ENCODE measurements at places on chromosomes 7 and 10.

DNA sequence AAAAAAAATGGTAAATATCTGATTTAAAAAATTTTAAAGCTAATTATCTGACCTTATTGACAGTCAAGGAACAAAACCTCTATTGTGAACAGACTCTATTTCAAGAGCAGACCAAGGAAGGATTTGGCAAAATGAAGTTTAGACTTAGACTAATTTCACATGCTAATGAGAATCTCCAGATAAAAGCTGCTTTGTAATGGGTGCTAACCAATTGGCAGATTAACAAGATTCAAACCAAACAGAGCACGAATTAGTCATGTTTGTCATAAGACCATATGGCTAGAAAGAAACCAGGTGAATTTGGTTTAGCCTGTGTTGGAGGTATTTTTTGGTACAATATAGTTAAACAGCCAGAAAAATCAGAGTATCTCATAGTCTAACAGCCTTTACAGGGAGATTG is 429.1 kb upstream of the NFE2L3 start:
- no peak for DNase-seq

DNA sequence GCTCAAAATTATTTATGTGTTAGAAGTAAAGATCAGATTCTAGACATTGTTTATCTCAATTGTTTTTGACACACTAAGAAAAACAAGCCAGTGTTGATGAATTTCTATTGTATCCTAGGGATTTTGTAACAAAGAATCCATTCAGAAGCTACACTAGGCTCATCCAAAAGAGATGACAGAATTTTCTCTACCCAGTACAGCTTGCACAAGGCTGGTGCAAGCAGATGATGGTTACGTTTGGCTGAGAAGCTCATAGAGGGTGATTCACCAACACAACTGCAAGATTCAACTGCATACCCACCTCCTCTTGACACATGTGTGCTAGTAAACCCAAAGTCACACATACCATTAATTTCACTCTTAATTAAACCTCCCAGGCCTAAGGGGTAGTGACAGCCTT is 20.8 kb downstream of the GRM3 start:
- DNase-seq, result no peak

GRCh38 chr10:28294809-28295208 is 8.1 kb downstream of the MPP7 start:
- DNase-seq, result no peak

GRCh38 chr10:114081911-114082583 is 38.4 kb downstream of the ADRB1 start:
- DNase-seq, result no peak

GRCh38 chr7:101154693-101155102 is 422 bp downstream of the AP1S1 start:
- DNase-seq, result no peak

DNA sequence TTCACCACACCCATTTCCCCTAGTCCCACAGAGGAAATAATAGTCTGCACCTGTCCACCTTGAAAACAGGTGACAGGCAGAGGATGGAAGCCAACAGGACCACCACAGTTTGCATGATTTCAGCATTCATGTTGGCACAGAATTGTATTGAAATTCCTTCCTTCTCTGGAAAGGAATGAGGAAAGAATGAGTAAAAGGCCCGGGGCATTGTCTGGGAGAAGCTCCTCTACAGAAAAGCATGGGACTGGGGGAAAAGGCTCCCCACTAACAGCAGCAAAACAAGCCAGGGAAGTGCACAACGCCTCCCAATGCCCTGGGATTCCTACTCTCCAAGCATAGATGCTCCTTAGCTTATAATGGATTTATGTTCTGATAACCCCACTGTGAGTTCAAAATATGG is 28.5 kb upstream of the TOMM7 start:
- DNase-seq, result no peak

DNA sequence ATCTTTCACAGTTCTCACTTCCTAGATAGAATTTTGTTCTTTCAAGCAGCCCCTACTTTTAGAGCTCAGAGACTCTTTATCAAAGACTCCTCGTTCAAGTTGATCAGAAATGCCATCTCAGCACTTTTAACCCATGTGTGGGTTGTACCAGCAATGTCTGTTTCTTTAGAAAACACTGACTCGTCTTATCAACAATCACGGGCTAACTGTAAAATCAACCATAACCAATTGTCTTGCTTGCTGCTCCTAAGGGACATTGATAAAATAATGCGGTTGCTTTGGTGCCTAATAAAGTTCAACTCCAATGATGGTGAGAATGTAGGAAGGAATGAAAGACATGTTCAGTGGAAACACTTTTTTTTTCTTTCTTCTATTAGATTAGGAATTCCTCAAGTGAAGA is 12.9 kb upstream of the CDK6 start:
- no peak for DNase-seq

- no peak for DNase-seq
These were observed 480.8 kb downstream of the RPS24 start for GRCh38 chr10:78514459-78514858.

- DNase-seq, result no peak
These were observed 88.0 kb upstream of the INSIG1 start for GRCh38 chr7:155209478-155210319.

- DNase-seq, result peak; percentile 30
These were observed 882 bp downstream of the ZNF282 start for GRCh38 chr7:149196151-149196704.

DNA sequence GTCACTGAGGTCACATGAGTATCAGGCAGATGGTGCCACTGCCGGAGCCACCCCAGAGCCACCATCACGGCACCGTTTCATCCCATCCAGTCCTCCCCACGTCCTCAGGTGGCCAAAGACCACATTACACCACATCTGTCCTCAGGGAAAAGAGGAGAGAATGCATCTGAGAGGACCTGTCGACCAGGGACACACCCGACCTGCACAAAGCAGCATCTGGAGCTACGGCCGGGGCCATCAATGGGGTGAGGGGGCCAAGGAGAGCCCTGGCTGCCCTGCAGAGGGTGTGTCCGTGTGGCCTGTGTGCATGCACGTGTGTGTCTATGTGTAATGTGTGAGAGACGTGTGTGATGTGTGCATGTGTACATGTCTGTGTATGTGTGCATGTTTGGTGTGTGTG is 480.6 kb downstream of the DNAJB6 start:
- DNase-seq, result no peak

GRCh38 chr7:2225830-2226229 is 6.9 kb downstream of the MAD1L1 start:
- DNase-seq, result no peak

GRCh38 chr10:547591-548081 is 141.8 kb downstream of the DIP2C start:
- DNase-seq, result no peak

GRCh38 chr10:114022766-114023597 is 20.7 kb upstream of the ADRB1 start:
- no peak for DNase-seq

- no peak for DNase-seq
These were observed 29.6 kb downstream of the COG5 start for GRCh38 chr7:107534139-107534538.

GRCh38 chr10:132319853-132320653 is 11.9 kb upstream of the LRRC27 start:
- peak; percentile 60 for DNase-seq

DNA sequence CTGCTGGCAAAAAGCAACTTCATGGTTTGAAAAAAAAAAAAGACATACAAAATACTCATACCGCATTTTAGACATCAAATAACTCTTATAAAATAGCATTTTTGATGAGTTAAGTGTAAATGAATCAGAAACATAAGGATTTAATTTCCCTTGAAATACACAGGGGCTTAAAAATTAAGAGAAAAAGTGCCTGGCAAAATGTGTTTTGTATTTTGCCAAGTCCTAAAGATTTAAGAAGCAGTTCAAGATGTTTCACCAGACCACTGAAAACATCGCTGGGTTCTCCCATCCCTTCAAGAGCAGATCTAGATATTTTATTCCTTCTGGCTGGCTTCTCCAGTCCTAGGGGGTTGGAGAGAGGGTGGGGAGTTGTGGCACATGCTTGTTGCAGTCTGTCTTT is 396.4 kb downstream of the INHBA start:
- DNase-seq, result no peak

DNA sequence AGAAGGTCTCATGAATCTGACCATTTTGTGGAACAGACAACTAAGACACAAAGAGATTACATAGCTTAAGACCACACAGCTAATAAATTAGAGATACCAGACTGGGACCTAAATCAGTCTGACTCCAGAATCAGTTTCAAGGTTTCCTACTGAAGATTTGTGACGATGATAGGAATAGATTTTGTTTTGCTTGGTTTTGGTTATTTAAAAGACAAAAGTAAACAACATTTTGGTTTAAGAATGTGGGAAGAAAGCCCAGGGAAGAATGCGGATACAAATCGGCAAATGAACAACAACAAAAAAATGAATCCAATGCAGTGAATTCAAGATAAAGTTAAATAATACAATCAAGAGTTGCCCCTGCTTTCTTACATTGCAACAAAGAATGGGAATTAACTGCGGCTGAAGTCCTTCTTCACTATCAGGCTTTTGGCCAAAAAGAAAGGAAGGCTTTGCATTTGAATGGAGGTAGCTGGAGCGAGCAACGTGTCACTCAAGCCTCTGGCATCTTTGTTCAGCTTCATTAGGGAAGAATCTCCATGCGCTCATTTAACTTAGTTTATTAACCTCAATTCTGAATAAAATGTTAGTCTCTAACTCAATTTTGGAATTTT is 210.8 kb downstream of the ADAM12 start:
- no peak for DNase-seq

DNA sequence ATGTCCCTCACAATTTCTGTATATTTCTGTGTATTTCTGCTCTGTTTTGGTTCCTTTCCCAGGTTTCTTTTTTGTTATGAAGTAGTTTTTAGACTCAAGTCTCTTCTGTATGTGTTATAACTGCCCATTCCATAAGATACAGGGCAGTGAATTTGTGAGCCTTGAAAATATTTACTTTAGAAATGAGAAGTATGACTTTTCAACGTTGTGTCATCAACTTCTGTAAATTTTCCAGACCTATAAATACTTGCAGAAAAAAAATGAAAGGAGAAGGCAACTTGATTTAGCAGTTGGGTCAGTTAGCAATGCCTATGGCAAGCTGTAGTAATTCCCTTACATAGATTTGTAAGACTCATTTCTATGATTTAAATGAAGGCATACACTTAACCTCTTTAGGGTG is 11.5 kb downstream of the EGFR start:
- DNase-seq, result no peak

DNA sequence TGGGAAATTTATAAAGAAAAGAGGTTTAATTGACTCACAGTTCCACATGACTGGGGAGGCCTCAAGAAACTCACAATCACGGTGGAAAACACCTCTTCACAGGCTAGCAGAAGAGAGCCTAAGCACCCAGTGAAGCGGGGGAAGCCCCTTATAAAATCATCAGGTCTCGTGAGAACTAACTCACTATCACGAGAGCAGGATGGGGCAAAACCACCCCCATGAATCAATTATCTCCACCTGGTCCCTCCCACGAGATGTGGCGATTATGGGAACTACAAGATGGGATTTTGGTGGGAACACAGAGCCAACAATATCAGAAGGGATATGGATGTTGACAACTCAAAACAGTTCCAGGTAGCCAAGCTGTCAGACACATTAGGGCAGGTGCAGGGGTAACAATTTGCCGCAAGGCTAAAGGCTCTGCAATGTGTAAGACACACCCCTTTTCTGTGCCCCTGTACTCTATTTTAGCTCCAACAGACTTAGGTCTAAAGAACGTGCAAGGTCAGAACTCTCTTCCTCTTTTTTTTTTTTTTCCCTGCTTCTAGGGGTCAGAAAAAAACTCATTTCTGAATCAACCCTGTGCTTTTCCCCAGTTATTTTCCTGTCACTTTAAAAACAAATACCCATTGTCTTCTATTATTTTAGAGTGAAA is 30.7 kb upstream of the RBM20 start:
- DNase-seq, result no peak

DNA sequence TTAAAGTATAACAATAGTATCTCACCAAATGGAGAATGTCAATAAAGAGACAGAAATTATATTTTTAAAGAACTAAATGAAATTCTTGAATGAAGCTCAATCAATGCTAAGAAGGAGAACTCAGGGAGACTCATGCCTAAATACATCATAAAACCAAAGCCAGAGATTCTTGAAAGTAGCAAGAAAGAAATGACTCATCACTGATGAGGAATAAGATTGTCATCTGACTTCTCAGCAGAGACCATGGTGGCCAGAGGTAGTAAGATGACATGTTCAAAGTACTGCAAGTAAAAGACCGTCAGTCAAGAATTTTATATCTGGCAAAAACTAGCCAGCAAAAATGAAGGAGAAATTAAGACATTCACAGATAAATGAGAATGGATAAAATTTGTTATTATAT is 399.0 kb downstream of the GRID1 start:
- DNase-seq, result no peak

- no peak for DNase-seq
These were observed 569.1 kb downstream of the ANKRD7 start for GRCh38 chr7:118793582-118793981.

DNA sequence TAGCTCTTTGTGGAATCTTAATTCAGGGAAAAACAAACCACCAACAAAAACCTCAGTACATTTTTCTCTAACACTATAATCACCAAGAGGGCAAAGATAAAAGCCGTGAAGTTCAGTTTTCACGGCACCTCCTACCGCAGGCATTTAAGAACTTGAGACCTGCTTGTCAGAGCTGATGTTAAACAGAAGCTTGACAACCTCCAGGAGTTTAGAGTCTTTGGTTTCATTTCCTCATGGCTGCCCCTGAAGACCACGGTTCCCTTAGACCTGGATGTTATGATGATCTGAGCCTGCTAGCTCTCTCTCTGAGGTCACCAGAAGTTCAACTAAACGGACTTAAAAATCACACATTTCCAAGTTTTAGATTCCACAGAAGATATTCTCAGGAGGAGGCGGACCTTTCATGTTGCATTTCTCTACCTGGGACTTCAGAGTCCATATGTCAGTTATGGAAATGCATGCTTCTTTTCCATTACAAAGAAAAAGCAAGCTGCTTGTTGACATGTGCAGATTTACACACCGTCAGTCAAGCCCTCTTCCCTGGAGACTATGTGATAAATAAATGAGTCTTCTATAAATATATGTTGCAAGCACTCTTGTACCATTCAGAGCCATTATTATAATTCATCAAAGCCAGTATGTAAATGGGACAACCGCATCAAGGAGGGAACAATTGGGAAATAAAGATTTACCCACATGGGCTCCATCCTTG is 258.0 kb downstream of the GFRA1 start:
- DNase-seq, result no peak

DNA sequence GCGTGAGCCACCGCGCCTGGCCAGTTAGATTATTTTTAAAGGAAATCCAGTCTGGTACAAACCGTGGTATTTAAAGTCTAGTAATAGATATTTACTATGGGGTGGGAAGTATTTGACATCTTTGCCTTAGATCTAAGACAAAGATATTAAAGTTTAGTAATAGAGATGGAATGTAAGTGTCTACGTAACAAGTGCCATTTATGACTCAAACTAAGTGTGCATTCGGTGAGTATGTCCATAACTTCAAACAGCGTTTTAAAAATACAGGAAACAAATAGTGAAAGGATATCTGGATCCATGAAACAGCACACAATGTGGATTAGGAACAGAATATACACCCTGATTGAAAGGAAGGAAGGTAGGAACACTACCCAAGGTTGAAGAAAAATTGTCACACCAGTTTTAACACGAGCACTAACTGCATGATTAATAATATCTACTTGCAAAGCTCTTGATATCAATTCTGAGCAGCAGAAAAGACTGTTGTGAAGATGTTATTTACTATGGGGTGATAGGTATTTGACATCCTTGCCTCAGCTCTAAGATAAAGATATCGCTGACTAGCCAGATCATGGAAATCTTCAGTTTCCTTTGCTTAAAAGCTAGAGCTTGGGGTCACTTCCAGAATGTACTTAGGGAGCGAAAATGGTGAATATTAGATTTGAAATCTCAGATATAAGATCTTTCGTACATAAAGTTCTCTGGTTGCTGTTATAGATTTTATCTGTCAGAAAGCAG is 48.7 kb downstream of the EPC1 start:
- DNase-seq, result no peak
